ENCODE measurements at places on chromosomes 7 and 10. TPM values are rescaled to one million over a fixed set of nuclear protein-coding genes. Genes with fewer than 3 reads are reported as not detected.
A peak's percentile ranks its signal among the peaks of the same experiment; 100 is the strongest.

- peak; percentile 13 for DNase-seq
Measured at GRCh38 chr7:152025937-152026890, 740 bp downstream of the GALNT11 start.

- DNase-seq: no peak
Measured at GRCh38 chr10:88019753-88020152, 156.3 kb downstream of the PTEN start.

- no peak for DNase-seq
Measured at GRCh38 chr7:155961241-155962190, 149.3 kb upstream of the SHH start.

DNA sequence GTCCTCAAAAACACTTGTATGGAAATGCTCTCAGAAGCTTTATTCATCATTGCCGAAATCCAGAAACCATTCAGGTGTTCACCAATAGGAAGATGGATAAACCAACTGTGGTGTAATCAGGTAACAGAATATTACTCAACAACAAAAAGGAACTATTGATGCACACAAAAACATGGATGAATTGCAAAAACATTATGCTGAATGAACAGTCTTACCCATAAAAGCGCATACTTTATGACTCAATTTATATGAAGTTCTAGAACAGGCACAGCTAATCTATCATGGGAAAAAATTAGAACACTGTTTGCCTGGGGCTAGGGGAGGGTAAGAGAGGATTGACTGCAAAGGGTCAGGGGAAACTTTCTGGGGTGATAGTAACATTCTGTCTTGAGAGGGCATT, 26.9 kb upstream of the GSAP start:
- no peak for DNase-seq

Gene EBLN1
- not detected for total RNA-seq

Gene GPER1
- 3.9 TPM for total RNA-seq
